ENCODE measurements at places on chromosomes 7 and 10.

- DNase-seq, result no peak
These were observed 824.6 kb upstream of the IGFBP3 start for GRCh38 chr7:46745707-46746090.

DNA sequence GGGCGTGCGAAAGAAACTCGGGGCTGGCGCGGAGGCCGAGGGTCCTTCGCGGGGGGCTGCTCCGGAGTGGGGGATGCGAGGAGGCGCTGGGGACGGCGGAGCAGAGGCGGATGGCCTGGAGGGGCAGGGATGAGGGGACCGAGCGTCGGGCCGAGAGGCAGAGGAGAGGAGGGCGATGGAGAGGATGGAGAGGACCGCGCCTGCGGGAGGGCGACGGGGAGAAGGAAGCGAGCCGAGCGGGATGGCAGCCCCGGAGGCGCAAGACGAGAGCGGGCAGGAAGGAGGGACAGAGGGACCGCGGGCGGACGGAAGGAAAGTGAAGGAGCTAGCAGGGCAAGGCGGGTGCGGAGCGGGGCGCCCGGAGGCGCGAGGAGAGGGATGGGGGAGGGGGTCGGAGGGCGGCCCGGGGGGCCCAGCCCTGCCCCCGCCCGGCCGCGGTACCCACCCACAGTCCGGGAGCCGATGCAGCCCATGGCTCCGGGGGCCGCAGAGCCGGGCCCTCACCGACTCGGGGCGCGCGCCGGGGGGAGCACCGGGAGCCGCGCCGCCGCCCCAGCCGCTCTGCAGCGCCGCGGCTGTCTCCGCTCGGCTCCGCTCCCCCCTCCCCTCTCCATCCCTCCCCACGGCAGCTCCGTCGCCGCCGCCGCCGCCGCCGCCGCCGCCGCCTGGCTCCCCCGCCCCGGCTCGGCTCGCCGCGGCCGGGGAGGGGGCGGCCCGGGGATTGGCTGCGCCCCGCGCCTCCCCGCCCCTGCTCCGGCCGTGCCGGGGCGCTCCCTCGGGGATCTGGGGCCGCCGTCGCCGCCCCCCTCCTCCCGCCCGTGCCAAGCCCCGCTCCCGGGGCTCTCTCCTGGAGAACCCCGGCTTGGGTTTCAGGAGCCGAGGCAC lies at the start of gene FAM131B:
FAM131B (minus strand) TSS at position 583 of the 885 bp plus-strand sequence; CDS start at position 473, 110 bp downstream.
- DNase-seq, result no peak

GRCh38 chr7:52369922-52370321 lies 665.5 kb upstream of the POM121L12 start:
- DNase-seq, result no peak

DNA sequence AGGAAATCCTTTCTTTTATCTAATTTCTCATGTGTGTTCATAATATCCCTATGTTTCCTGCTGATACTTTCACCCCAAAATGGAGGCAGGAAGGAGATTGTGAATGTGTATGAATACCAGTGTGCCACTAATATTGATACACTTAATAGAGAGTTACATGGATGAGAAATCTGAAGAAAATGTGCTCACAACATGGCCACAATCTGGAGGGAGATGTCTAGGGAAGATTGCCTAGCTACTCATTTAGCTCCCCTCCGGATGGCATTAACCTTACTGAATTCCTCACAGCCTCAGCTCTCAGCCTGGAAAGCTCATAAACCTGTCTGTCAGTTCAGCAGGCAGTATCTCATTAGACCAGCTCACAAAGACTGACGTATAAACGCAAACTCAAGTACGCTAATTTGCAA lies 23.4 kb upstream of the DMTF1 start:
- DNase-seq, result no peak

- DNase-seq, result no peak
These were observed 10.6 kb downstream of the CCNJ start for GRCh38 chr10:96053985-96054384.

DNA sequence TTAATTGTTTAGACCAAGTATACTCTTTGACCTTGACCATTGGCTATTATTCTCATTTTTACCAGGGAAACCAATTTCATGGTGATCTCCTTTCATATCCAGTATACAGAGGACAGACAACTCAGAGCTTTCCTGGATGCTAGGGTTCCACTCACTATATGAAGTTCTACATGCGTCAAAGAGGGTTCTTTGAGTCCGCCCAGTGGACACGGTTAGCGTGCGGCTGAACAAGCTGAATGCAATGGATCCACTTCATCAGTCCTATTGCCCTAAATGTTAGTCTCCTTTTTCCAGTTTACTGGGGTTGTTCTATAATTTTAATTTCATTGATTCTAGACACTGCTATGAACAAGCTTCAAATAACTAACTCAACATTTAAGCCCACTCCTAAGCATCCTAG lies 162.4 kb upstream of the PCLO start:
- DNase-seq, result no peak

GRCh38 chr10:88130912-88131311 lies 267.5 kb downstream of the PTEN start:
- DNase-seq, result no peak

- no peak for DNase-seq
These were observed 103.7 kb downstream of the TCERG1L start for GRCh38 chr10:131207584-131208532.

- peak; percentile 74 for DNase-seq
These were observed 98.8 kb upstream of the ZNF722 start for GRCh38 chr7:63899691-63900393.

DNA sequence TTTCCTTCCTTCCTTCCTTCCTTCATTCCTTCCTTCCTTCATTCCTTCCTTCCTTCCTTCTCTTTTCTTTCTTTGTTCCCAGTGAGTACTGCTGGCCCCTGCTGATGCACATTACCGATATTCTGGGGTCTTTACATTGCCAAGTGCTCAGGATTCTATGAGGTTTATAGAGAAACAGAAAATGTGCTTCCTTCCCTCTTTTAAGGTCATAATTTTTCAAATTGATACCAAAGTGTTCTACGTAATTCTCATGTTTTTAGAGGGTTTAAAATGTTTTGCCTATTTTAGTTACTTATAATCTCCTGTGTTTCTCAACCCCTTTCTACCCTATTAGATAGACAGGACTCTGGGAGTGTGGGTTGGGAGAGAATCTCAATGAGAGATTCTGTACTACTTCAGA lies 291.2 kb downstream of the HDAC9 start:
- no peak for DNase-seq

GRCh38 chr10:12413369-12413711 lies 64.0 kb downstream of the CAMK1D start:
- DNase-seq, result no peak

- DNase-seq, result no peak
These were observed 36.2 kb upstream of the TMEM106B start for GRCh38 chr7:12174931-12175330.
